ENCODE measurements at places on chromosomes 12 and 14.

- no peak for DNase-seq
Observed at GRCh38 chr12:28770322-28770721, 378.8 kb upstream of the FAR2 start.

DNA sequence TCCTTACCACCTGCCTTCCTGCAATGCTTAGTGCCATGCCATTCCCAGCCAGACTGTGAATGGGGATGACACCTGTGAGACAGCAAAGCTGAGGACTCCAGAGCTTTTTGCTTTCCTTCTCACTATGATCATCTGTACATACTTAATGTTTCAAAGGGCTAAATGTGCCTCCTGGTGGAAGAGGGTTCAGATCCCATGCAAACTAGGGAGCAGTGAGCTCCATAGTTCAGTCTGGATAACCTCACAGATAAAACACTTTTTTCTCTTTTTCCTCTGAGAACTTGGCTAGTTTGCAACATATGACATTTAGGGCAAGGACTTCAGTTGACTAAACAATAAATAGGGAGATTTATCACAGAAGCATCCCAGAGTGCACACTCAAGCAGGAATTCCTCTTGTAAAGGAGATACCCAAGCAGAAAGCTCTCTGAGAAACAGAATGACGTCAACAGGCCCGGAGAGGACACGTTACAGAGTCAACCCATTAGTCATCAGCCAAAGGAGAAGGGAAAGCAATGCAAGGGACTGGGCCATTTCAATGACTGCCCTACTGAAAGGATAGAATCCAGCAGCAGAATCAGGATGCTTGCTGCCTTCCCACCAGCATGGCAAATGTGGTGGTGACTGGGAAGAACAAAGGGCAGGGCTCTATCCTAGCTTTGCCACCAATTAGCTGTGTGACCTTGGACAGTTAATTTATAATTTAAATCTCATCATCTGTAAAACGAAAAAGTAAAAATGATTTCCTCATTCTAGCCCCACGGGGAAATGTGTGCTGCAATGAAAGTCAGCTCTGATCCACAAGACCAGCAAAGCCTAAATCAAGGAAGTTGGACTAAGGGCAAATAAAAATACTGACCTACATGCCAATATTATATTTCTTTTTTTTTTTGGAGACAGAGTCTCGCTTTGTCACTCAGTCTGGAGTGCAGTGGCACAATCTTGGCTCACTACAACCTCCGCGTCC is 80.8 kb upstream of the ACTN1 start:
- DNase-seq: no peak

DNA sequence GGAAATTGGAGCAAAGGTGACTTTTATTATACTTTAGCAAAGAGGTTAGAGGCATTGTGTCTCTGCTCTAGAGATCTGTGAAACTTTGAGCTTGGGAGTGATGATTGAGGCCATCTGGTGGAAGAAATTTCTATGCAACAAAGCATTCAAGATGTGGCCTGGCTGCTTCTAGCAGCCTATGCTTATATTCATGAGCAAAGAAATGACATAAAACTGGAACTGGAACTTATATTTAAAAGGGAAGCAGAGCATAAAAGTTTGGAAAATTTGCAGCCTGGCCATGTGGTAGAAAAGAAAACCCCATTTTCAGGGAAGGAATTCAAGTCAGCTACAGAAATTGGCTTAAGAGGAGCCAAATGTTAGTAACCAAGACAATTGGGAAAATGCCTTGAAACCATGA is 70.4 kb downstream of the SDR9C7 start:
- no peak for DNase-seq

- no peak for DNase-seq
Observed at GRCh38 chr12:133038118-133038709, 905 bp downstream of the ZNF84 start.

- no peak for DNase-seq
Observed at GRCh38 chr14:29630566-29631160, 297.0 kb downstream of the PRKD1 start.

DNA sequence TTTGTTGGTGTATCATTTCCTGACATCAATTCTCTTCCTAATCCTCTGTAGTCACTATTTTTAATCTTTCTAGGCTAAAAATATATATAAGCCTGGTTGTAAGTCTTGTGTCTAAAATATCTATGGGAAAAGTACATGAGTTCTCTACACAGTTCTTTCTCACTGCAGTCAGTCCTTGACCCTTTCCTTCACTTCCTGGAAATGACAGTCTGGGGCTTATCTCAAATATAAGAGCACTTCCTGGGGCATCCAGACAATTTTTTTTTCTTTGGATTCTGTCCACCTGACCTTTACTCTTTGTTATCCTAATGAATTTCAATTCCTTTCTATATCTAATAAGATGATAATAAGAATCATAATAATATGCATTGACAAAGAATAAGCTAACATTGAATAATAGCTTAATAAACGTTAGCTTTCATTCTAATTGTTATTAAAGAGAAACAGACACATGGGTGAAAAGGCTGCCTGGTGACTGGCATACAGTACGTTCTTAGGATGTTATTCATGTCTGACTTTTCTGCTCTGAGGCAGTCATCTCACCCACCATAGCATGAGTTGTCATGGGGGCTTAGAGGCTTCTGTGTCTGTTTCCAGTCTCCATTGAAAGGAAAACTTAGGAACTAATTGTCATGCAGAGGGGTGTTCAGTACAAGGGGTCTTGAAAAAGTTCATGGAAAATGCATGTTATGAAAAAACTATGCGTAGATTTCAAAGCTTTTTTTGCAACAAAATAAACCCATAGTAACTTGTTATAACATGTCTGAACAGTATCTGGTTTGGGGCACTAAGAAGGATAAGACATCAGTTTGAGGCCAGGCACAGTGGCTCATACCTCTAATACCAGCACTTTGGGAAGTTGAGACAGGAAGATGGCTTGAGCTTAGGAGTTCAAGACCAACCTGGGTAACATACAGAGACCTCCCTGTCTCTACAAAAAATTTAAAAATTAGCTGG is 66.2 kb upstream of the DNM1L start:
- no peak for DNase-seq

GRCh38 chr12:65949971-65950370 is 125.7 kb downstream of the HMGA2 start:
- no peak for DNase-seq

- DNase-seq: peak; percentile 36
Observed at GRCh38 chr12:108846290-108846701, 11.1 kb downstream of the SSH1 start.

DNA sequence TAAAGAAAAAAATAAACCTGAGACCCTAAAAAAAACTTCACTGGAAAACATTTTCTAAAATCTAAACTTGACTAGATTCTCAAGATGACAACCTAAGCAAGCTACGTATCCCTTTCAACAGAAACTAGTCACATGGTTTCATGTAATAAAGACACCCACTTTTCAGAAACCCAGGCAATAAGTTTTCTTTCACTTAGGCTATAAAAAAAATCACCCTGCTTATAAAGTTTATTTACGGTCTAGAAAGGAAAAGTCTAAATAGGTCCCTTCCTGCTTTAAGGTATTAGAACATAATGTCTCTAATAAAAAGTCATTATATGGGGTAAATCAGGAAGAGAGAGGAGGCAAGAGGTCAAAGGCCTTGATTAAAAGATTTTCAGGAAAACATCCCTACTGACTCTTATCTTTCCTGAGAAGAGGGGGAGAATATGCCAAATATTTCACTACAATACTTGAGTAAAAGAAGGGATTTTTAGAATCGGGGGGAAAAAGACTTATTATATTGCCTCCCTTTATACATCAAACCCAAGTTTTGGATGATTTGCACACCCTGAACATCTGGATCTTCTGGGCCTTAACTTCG is 9.5 kb downstream of the CLIP1 start:
- DNase-seq: no peak

DNA sequence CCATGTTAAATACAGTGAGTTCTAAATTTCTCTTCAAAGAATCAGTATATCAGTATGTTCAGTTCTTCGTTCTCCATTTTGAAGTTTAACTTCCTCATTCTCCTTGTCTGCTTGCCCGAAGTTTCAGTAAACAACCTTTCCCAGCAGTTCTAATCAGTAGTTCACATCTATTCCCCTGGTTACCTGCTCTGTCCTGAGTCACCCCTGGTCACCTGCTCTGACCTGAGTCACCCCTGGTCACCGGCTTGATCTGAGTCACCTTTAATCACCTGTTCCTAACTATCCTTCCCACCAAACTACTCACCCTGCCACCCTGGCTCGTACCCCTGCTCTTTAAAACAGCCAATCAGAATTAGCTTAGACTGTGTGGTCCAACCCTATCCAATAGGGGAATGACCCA is 9.4 kb upstream of the OR10G3 start:
- DNase-seq: no peak

- no peak for DNase-seq
Observed at GRCh38 chr14:64680013-64680713, 24.1 kb upstream of the PLEKHG3 start.

GRCh38 chr14:44785096-44785495 is 176.7 kb downstream of the KLHL28 start:
- no peak for DNase-seq

DNA sequence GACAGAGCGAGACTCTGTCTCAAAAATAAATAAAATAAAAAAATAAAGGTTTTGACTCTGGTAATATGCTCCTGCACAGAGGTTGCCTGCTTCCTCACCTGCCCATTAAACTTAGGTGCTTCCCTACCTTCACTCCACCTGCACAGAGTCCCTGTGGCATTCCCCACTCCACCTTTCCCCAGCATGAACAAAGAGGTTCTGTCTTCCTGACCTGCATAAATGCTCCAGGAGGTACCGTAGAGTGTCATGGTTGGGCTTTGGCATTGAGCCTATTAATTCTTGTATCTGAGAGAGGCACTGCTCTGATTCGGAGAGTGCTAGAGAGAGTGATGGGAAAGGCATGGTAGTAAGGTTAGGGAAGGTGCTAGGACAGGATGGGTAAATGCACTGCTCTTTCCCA is 6.3 kb downstream of the ARHGAP9 start:
- no peak for DNase-seq

DNA sequence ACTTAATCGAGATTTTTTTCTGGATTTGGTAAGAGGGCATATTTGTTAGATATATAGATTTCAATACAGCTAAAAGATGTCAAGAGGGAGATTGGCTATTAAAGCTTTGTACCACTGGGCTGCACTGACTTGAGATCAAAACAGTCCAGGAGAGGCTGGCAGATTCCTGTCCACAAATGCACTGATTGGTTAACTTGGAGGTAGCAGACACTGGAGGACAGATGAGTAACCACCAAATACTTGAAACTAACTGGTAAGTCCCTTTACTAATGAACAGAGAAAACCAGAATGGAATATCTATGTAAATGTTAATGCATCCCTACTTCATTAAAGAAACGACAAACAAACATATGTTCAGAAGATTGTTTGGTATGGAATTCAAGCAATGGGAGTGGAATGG is 416.6 kb downstream of the LRIG3 start:
- no peak for DNase-seq

GRCh38 chr12:132043216-132043615 is 93.5 kb downstream of the EP400 start:
- DNase-seq: no peak

DNA sequence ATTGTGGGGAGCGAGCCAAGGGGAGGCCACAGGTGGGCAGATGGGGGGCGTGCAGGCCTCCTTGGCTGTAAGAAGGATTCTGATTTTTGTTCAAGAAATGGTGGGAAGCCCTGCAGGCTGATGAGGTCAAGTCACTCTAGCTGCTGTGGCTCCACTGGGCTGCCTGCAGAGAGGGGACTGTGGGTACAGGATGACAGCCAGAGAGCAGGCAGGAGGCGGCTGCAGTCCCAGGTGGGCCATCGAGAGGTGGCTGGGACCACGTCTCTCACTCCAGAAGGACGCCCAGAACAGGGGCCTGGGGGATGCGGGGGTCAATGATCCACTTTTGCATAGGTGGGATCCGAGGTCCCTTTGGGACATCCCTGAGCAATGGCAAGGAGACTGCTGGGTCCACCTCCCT is 9.1 kb downstream of the NCOR2 start:
- no peak for DNase-seq

GRCh38 chr12:40831916-40832315 is 139.7 kb downstream of the CNTN1 start:
- no peak for DNase-seq

DNA sequence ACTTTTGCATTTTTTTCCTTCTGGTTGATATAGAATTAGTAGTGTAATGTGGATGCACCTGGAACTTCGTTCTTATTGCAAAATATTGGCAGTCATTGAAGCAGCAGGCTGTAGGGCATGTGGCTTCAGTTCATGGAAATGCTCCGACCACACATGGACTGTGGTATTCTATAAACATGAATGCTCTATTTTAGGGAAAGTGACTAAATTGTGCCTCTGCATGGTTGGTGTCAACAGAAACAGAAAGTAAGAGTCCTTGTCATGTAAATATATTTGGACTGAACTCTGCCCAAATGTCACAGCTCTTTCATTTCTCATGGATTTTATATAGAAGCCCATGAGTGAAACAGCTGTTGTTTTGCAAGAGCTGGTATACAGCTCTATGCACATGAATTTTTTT is 917.0 kb downstream of the LRFN5 start:
- DNase-seq: no peak

DNA sequence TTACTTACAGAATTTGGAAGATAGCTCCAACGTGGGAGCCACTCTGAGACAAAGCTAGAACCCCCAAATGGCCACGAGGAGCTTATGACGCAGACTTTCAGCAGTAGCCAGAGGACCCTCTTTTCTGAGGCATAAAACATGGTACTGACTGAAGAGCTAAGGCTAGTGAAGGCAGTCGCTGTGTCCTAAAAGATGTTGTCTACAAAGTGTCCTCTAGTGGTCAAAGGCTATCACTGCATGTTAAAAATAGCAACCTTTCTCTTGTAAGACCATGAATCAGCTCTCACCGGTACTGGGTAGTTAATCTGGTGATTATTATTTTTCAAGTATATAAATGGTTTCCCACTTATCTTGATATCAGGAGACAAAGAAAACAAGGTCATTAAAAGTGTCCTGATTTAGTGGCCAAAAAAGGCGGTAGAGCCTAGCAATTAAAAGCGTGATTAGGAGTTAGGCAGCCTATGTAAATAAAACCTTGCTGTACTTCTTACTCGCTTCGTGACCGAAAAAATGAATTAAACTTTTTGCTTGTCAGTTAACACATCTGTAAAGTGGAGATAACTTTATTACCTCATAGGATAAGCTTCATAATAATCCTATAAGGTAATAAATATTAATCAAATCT is 47.0 kb upstream of the LGR5 start:
- DNase-seq: no peak

GRCh38 chr12:72264548-72265175 is 7.5 kb upstream of the TRHDE start:
- no peak for DNase-seq

GRCh38 chr14:103960457-103961055 is 18.2 kb upstream of the RD3L start:
- no peak for DNase-seq

- DNase-seq: no peak
Observed at GRCh38 chr14:105275267-105275946, 25.4 kb downstream of the BRF1 start.

DNA sequence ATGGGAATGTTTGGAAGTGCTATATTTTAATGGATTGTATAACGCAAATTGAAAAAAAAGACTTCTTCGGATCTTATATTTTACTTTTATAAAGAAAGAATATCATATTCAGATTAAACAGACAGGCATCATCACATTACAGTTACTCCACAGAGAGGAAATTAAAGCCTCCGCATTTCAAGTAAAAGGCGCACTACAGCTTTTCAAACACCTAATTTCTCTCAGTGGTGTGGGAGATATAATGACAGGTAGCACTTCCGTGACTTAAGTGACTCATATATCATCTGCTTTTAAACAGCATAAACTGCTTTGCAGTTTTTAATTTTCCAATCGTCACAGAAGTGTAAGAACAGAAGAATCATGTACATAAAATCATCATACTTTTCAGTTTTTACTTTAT is 751.4 kb downstream of the FSCB start:
- no peak for DNase-seq

All from frontal cortex (tissue), 4 donors.